ENCODE measurements at places on chromosomes 7 and 10. TPM values are rescaled to one million over a fixed set of nuclear protein-coding genes. Genes with fewer than 3 reads are reported as not detected.

The GAD2 gene
- total RNA-seq = not detected

The PPP1R3A gene
- not detected for total RNA-seq

- H3K4me3 ChIP-seq = no peak overlapping the region
- DNase-seq = no peak
- H3K36me3 ChIP-seq = no peaks in the 10 kb centered on the region
- no peaks in the 10 kb centered on the region for H3K27me3 ChIP-seq
- H3K27ac ChIP-seq = no peak overlapping the region
- H3K4me1 ChIP-seq = peaks cover 7% of the 10 kb centered on the region
Measured at GRCh38 chr10:43785252-43785651, 136.6 kb upstream of the ZNF32 start.

- no peaks in the 10 kb centered on the region for H3K36me3 ChIP-seq
- no peaks in the 10 kb centered on the region for H3K27me3 ChIP-seq
- H3K4me3 ChIP-seq = no peak overlapping the region
Measured at GRCh38 chr10:105150259-105150880, 509.3 kb downstream of the SORCS3 start.

The GBF1 gene
- total RNA-seq = 44.6 TPM

The GBX1 gene
- not detected for total RNA-seq

DNA sequence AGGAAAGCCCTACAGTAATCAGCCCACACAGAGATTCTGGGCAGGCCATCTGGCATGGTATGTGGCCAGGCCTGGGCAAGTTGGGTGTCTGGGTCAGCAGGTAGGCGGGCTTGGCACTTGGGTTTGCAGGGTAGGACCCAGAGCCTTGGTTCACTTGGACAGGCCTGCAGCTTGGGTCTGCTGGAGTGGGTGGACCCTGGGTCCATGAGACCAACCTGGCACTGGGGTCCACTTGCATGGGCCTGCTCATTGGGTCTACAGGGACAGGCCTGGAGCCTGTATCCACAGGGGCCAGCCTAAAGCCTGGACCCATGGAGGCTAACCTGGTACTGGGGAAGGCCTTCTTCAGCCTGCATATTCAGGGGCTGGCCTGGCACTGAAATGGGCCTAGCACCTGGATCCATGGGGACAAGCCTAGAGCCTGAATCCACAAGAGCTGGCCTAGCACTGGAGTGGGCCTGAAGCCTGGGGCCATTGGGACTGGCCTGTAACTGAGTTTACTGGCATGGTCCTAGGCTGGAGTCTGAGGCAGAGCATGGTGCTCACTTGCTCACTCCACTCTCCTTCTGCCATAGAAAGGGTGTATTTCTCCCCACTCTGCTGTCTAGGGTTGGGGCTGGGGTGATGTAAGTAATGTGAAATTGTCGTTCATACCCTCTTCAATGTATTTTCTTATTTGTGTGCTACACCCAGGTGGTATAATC, 315.0 kb downstream of the AHR start:
- H3K4me1 ChIP-seq = no peaks in the 10 kb centered on the region
- H3K27ac ChIP-seq = no peak overlapping the region
- peaks cover 2% of the 10 kb centered on the region for H3K36me3 ChIP-seq

The SLC29A4 gene
- 0.55 TPM for total RNA-seq

DNA sequence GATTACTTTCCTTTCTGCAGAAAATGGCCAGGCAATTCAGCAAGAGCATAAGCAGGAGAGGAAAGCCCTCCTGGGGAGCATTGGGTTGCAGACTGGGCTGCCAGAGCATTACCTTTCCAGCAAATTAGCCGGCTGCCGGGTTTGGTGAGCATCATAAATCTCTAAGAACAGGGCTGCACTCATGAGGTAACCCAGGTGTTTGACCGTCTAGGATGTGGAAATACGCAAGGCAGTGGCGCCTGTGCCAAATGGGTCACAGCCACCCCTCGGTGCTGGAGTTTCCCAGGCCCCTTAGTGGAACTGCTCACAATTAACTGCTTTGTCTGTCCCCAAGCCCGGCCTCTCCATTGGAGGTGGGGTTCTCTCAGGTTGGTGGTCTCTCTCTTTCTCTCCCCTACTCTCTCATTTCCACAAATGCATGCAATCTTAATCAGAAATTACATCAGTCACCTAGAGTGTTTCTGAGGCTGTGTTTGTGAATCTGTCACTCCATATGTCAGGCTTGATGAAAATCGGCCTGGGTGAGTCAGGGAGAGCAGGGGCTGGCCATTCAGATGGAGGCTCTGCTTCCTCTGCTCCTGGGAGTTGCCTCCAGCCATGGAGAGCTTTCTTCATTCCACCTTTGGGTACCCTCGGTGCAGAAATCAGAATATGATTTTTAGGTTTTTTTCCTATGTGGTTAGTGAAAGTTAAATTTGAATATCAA, 26.7 kb downstream of the PTN start:
- H3K36me3 ChIP-seq = no peaks in the 10 kb centered on the region
- no peaks in the 10 kb centered on the region for H3K27me3 ChIP-seq
- H3K4me3 ChIP-seq = no peak overlapping the region
- H3K27ac ChIP-seq = no peak overlapping the region

- H3K27me3 ChIP-seq = peaks cover 6% of the 10 kb centered on the region
- H3K36me3 ChIP-seq = no peaks in the 10 kb centered on the region
- no peak overlapping the region for H3K27ac ChIP-seq
- DNase-seq = no peak
- no peaks in the 10 kb centered on the region for H3K4me1 ChIP-seq
Measured at GRCh38 chr7:134287916-134288659, 28.6 kb downstream of the SLC35B4 start.

The OR2A1 gene
- not detected for total RNA-seq

GRCh38 chr10:103852856-103853255, 2.5 kb downstream of the SH3PXD2A start:
- H3K4me3 ChIP-seq = no peak overlapping the region
- H3K36me3 ChIP-seq = peaks cover 6% of the 10 kb centered on the region
- DNase-seq = no peak
- peaks cover 12% of the 10 kb centered on the region for H3K4me1 ChIP-seq
- H3K27ac ChIP-seq = no peak overlapping the region
- peaks cover 65% of the 10 kb centered on the region for H3K27me3 ChIP-seq

- H3K27me3 ChIP-seq = peaks cover 71% of the 10 kb centered on the region
- no peaks in the 10 kb centered on the region for H3K36me3 ChIP-seq
- no peak overlapping the region for H3K27ac ChIP-seq
Measured at GRCh38 chr10:49759787-49760551, 2.2 kb downstream of the OGDHL start.

- no peak for DNase-seq
- H3K4me3 ChIP-seq = no peak overlapping the region
- H3K36me3 ChIP-seq = peaks cover 5% of the 10 kb centered on the region
Measured at GRCh38 chr10:113867904-113868303, 13.4 kb downstream of the NHLRC2 start.

The NUTM2B gene
- 1.3 TPM for total RNA-seq

The PTN gene
- total RNA-seq = not detected

The TAS2R3 gene
- 0.42 TPM for total RNA-seq

The AKR1C4 gene
- total RNA-seq = not detected

The ABCA13 gene
- not detected for total RNA-seq

- H3K27ac ChIP-seq = no peak overlapping the region
- no peak overlapping the region for H3K4me3 ChIP-seq
- H3K4me1 ChIP-seq = peaks cover 28% of the 10 kb centered on the region
- DNase-seq = no peak
- no peaks in the 10 kb centered on the region for H3K36me3 ChIP-seq
Measured at GRCh38 chr7:121385800-121386179, 10.3 kb downstream of the FAM3C start.

- no peak for DNase-seq
- peaks cover 2% of the 10 kb centered on the region for H3K4me1 ChIP-seq
- H3K27ac ChIP-seq = no peak overlapping the region
- no peaks in the 10 kb centered on the region for H3K27me3 ChIP-seq
- no peak overlapping the region for H3K4me3 ChIP-seq
Measured at GRCh38 chr7:158682456-158682855, 22.1 kb downstream of the NCAPG2 start.

DNA sequence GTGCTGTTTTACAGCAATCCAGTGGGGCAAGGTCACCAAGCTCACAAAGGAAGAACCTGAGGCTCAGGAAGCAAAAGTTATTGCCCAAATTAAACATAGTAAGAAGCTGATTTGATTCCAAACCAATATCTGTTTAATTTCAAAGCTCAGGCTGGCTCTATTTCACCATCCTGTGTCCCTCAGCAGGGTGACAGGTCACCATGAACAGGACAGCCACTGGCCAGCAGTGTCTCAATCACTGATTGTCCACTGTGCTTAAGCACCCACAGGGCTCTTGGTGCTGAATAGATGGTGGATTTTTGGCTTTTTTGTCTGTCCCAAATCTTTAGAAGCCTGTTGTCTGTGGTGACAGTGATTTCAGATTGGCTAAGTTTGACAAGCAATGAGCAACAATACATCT, 146.4 kb upstream of the ZNF32 start:
- no peak overlapping the region for H3K4me3 ChIP-seq
- no peak for DNase-seq
- peaks cover 2% of the 10 kb centered on the region for H3K4me1 ChIP-seq
- H3K36me3 ChIP-seq = peaks cover 3% of the 10 kb centered on the region

GRCh38 chr7:2043316-2044039, 189.3 kb downstream of the MAD1L1 start:
- no peak overlapping the region for H3K4me3 ChIP-seq
- H3K27me3 ChIP-seq = no peaks in the 10 kb centered on the region
- H3K27ac ChIP-seq = no peak overlapping the region
- H3K36me3 ChIP-seq = peaks cover 4% of the 10 kb centered on the region

GRCh38 chr7:513521-514166, 6.0 kb downstream of the PDGFA start:
- no peak overlapping the region for H3K27ac ChIP-seq
- DNase-seq = no peak
- H3K36me3 ChIP-seq = no peaks in the 10 kb centered on the region

The DDIT4 gene
- total RNA-seq = 300 TPM

- DNase-seq = no peak
- H3K4me1 ChIP-seq = peaks cover 2% of the 10 kb centered on the region
- H3K36me3 ChIP-seq = peaks cover 3% of the 10 kb centered on the region
- H3K27ac ChIP-seq = no peak overlapping the region
- no peak overlapping the region for H3K4me3 ChIP-seq
Measured at GRCh38 chr7:149765399-149766121, 7.8 kb downstream of the ZNF467 start.

GRCh38 chr7:1012004-1012715, 29.2 kb downstream of the CYP2W1 start:
- H3K4me1 ChIP-seq = peaks cover 16% of the 10 kb centered on the region
- peak overlapping the region; percentile 57 for H3K27ac ChIP-seq
- no peaks in the 10 kb centered on the region for H3K36me3 ChIP-seq
- no peak for DNase-seq
- no peak overlapping the region for H3K4me3 ChIP-seq
- H3K27me3 ChIP-seq = no peaks in the 10 kb centered on the region

GRCh38 chr7:22066522-22066921, 120.8 kb upstream of the CDCA7L start:
- no peak overlapping the region for H3K4me3 ChIP-seq
- peaks cover 8% of the 10 kb centered on the region for H3K27me3 ChIP-seq
- no peaks in the 10 kb centered on the region for H3K36me3 ChIP-seq
- no peak overlapping the region for H3K27ac ChIP-seq

GRCh38 chr7:1823376-1824150, 153.5 kb downstream of the ELFN1 start:
- no peak for DNase-seq
- H3K27ac ChIP-seq = no peak overlapping the region
- H3K27me3 ChIP-seq = no peaks in the 10 kb centered on the region
- H3K4me1 ChIP-seq = peaks cover 20% of the 10 kb centered on the region
- H3K4me3 ChIP-seq = no peak overlapping the region

The RBP4 gene
- not detected for total RNA-seq

The LEP gene
- total RNA-seq = not detected

GRCh38 chr7:134878746-134879357, 99.4 kb downstream of the CALD1 start:
- H3K27ac ChIP-seq = no peak overlapping the region
- no peak for DNase-seq
- H3K4me3 ChIP-seq = no peak overlapping the region
- H3K27me3 ChIP-seq = peaks cover 25% of the 10 kb centered on the region
- no peaks in the 10 kb centered on the region for H3K36me3 ChIP-seq

- no peaks in the 10 kb centered on the region for H3K27me3 ChIP-seq
- peak; percentile 9 for DNase-seq
Measured at GRCh38 chr7:6106140-6106904, 75.1 kb downstream of the ANKRD61 start.

The SEMA4G gene
- 0.96 TPM for total RNA-seq

GRCh38 chr10:7913126-7913872, 95.0 kb downstream of the TAF3 start:
- no peak overlapping the region for H3K4me3 ChIP-seq
- no peaks in the 10 kb centered on the region for H3K27me3 ChIP-seq
- DNase-seq = no peak
- H3K36me3 ChIP-seq = no peaks in the 10 kb centered on the region
- H3K4me1 ChIP-seq = peaks cover 9% of the 10 kb centered on the region
- H3K27ac ChIP-seq = no peak overlapping the region

DNA sequence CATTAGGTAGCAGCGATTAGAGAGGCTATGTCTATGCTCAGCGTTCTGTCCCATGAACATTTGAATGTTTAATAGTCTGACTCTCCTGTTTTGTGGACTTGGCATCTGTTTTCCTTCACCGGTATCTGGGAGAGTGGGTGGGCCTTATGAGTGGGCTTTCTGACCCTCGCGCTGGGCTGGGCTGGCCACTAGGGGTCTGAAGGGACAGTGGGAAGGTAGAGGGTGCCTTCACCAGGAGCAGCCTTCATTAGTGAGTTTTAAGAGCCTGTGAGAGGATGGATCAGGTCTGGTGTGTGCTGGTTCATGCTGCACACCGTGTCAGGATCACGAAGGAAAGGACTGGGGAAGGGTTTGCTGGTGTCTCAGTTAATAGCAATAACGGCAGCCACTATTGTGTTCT, 33.4 kb downstream of the DCLRE1A start:
- DNase-seq = no peak
- no peak overlapping the region for H3K27ac ChIP-seq
- H3K27me3 ChIP-seq = peaks cover 24% of the 10 kb centered on the region
- H3K36me3 ChIP-seq = no peaks in the 10 kb centered on the region
- no peak overlapping the region for H3K4me3 ChIP-seq
- no peaks in the 10 kb centered on the region for H3K4me1 ChIP-seq
